Activated CD8-positive, alpha-beta memory T cell treated with anti-CD3 and anti-CD28 coated beads for 1 hour (primary cell): ENCODE measurements at places on chromosomes 16 and 17.

- DNase-seq = no peak
These were observed 26.0 kb downstream of the NECAB2 start for GRCh38 chr16:83994087-83994486.

DNA sequence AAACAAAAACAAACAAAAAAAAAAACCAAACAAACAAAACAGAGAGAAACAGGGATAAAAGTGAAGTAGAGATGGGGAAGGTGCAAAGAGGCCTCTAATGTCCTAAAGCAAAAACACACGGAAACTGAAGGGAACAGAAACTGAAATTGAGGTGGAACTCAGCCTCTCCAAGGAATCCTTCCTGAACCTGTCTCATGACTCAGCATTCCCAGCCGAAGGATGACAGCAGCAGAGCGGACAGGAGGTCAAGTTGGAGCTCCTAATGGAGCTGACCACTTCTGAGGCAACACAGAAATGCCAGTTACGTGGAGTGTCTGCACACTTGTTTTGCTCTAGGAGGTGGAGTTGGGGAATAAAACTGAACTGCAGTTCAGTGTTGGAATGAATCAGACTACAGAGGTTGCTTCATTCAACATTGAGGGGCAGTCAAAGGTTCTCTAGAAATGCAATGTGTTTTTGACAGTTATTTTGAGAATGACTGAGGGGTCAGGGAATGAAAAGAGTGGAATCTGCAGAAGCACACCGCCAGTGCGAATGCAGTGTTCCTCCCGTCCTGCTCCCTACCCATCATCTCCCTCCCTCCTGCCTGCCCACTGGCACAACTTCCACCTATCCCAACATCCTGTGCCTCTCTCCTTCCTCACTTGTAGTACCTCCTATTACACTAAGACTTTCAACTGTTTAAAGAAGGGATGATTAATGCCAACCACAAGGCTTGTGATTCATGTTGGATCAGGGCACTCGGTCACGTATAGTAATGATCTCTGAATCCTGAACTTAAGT is 6.3 kb downstream of the UBE2O start:
- no peak for DNase-seq

- no peak for DNase-seq
These were observed 23.9 kb downstream of the SRCAP start for GRCh38 chr16:30722916-30723315.

- DNase-seq = no peak
These were observed 26.1 kb downstream of the CDH13 start for GRCh38 chr16:82652826-82653225.

GRCh38 chr16:26688105-26688504 is 378.6 kb upstream of the C16orf82 start:
- no peak for DNase-seq

DNA sequence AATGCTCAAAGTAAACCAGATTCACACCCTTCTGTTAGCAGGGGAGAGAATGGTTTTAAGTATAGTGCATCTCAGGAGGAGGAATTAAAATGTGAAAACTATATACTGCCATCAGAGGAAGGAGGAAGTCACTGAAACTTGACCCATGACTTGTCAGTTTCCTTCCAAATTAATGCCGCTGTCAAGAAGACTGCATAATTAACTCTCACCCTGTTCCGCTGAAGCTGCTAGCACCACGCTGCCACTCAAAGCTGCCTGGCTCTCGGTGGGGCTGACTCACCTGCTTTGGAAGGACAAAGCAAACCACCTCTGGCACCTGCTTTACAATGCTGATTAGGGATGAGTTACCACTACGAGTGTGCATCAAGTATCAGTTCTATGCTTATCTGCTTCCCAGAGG is 37.8 kb upstream of the ULK2 start:
- DNase-seq = no peak

GRCh38 chr17:67993998-67994361 is 2.3 kb downstream of the C17orf58 start:
- DNase-seq = no peak

- no peak for DNase-seq
These were observed 202.1 kb upstream of the IRX3 start for GRCh38 chr16:54488729-54489128.

- no peak for DNase-seq
These were observed 99.9 kb upstream of the CCL2 start for GRCh38 chr17:34154961-34155730.

- DNase-seq = no peak
These were observed 12.3 kb downstream of the GINS2 start for GRCh38 chr16:85676466-85676865.

GRCh38 chr16:3610698-3611145 is 684 bp downstream of the SLX4 start:
- DNase-seq = no peak

DNA sequence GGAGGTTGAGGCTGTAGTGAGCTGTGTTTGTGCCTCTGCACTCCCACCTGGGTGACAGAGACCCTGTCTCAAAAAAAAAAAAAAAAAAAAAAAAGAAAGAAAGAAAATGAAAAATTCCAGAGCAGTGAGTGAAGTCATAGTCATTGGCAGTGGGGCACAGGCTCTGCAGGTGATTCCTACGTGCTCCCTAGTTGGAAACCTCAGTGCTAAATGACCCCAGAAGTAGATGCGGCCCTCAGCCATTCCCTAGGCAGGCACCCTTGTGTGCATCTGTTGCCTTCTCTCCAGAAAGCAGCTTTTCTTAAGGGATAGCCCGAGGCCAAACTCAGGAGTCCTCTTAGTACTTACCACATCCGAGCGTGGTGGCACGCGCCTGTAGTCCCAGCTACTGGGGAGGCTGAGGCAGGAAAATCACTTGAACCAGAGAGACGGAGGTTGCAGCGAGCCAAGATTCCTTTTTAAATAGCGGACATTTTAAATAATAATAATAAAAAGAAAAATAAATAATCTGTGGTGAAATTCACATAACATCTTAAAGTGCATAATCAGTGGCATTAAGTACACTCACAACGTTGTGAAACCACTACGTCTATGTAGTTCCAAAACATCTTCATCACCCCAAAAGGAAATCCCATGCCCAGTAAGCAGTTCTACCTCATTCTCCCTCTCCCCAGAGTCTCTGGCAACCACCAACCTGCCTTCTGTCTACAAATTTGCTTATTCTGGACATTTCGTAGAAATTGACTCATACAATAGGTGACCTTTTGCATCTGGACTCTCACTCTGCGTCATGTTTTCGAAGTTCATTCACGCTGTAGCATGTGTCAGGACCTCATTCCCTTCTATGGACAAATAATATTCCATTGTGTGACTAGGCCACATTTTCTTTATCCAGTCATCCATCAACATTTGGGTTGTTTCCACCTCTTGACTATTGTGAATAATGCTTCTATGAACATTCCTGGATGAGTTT is 12.5 kb upstream of the SPHK1 start:
- no peak for DNase-seq

GRCh38 chr17:69405096-69405495 is 9.4 kb upstream of the MAP2K6 start:
- DNase-seq = no peak

DNA sequence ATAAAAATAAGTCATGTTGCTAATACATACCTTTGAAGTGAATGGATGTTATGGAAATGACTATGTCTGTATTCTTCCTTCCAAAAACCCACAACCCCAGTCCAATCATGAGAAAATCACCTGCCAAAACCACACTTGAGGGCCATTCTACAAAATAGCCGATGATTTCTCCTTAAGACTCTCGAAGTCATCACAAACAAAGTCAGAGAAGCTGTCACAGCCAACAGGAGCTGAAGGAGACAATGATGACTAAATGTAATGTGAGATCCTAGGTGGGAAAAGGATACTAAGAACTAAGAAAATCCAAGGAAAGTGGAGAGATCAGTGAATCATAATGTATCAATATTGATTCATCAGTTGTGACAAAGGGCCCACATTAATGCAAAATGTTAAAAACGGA is 432.9 kb upstream of the DYNLRB2 start:
- DNase-seq = no peak

DNA sequence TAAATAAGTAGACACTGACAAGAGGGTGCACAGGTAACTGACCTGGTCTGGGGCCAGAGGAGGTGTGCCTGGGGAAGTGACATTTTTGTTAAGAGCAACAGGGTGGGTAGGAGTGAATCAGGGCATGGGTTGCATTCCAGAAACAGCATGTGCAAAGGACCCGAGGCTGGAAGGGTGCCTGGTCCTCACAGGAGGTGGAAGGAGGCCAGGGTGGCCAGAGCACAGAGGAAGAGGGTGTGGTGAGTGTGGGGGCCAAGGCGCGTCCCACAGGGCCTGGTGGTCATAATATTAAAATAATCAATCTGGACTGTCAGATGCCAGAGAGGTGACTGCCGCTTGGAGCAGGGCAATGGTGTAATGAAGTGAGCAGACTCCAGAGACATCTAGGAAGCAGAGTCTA is 14.3 kb downstream of the ARHGAP23 start:
- DNase-seq = no peak

- no peak for DNase-seq
These were observed 502.4 kb upstream of the CDH11 start for GRCh38 chr16:65624229-65624628.

GRCh38 chr16:29877266-29877961 is 14.4 kb upstream of the CDIPT start:
- DNase-seq = no peak

GRCh38 chr16:58002416-58002800 is 1.2 kb downstream of the USB1 start:
- no peak for DNase-seq

GRCh38 chr17:35117984-35118383 is 1.7 kb downstream of the RAD51D start:
- no peak for DNase-seq

DNA sequence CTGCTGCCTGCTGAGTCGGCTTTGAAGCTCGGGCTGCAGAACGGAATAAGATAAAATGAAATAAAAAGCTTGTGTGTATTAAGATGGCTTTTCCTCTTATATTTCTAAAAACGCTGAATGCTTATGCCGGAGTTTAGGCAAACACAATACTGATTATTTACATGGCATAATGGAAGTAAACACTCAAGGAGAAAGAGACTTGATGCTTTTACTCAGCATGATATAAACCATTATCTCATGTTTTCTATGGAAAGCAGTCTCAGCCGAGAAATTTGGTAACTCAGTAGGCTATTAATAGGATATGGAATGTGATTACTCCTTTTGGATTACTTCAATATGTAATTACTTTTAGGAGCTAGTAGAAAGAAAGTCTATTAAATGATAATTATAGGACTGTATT is 153.3 kb downstream of the CDH11 start:
- no peak for DNase-seq

- DNase-seq = no peak
These were observed 54.0 kb downstream of the ACTG1 start for GRCh38 chr17:81458628-81459027.

DNA sequence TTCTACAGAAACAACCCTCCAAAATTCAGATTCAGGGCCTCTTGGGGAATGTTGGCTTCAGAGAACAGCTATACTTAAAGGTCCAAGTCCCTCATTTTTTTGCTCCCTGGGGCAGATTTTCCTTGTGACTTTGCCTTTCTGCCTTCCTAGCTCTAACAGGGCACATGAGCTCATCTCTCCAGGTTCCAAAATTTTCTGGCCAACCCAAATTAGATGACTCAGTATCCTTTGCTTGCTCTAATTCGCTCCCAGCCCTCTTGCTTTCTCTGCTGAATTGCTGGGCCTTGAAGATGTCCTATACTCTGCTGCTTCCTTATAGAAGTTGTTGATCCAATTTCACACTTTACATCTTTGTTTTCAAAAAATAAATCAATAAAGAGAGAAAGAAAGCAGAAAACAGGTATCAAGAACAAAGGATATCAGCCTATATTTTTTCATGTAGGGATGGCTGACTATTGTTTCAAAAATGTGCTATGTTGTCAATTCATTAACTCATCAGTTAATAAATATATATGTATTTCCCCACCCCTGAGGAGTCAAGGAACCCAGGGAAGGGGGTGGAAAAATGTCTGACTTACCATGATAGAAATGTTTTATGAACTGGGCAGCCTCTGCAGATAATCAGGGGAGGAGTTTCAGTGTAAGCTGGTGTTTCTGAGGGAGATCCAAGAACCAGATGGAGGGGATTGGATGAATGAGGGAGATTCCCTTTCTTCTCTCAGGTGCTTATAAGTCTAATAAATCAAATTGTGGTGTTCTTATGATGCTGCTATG is 1.0 kb upstream of the KRTAP4-2 start:
- DNase-seq = no peak

DNA sequence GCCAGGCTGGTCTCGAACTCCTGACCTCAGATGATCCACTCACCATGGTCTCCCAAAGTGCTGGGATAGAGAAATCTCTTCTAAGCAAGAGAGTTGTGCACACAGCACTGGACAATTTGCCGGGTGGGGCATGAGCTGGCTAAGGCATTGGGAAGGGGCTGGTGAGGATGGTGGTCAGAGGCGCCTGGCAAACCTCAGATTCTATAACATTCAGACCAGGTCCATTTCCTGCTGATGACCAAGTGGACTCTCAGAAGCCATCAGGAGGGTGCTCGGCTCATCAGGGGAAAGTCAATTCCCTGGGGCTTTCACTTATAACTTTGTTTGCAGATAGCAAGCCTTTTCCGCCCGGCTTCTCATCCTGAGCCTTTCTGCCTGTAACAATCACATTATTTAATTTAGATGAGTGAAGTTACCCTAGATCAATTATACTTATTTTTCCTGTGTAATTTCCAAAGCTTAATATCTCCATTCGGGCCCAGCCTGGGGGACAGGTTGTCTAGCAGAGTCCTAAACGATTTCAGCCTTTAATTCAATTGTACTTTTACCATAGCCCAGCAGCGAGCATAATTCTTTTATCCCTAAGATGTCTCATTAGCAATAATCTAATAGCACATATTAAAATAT is 15.0 kb upstream of the SLC6A2 start:
- DNase-seq = no peak

- no peak for DNase-seq
These were observed 742 bp upstream of the FBXO31 start for GRCh38 chr16:87384162-87384874.

- no peak for DNase-seq
These were observed 33.2 kb downstream of the IRX6 start for GRCh38 chr16:55357241-55357640.

DNA sequence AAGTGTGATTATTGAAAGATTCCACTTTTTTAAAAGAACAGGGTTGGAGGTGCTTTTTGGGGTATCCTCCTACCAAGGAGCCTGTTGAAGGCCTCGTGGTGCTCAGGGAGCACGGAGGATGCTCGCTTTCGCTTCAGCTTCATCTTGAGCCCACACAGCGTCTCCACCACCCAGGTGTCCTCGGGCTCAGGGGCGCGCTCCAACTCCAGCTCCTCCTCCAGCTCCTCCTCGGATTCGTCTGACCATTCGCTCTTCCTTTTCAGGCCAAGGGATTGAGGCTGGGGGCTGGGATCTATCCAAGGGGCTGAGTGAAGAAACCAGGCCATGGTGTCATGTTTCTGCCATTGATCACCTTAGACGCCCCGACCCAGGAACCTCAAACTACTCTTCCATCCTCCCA is 1.2 kb downstream of the SPDYE4 start:
- DNase-seq = no peak
